Cortex of kidney (tissue), 1 donor: ENCODE measurements at places on chromosomes 12 and 14.

DNA sequence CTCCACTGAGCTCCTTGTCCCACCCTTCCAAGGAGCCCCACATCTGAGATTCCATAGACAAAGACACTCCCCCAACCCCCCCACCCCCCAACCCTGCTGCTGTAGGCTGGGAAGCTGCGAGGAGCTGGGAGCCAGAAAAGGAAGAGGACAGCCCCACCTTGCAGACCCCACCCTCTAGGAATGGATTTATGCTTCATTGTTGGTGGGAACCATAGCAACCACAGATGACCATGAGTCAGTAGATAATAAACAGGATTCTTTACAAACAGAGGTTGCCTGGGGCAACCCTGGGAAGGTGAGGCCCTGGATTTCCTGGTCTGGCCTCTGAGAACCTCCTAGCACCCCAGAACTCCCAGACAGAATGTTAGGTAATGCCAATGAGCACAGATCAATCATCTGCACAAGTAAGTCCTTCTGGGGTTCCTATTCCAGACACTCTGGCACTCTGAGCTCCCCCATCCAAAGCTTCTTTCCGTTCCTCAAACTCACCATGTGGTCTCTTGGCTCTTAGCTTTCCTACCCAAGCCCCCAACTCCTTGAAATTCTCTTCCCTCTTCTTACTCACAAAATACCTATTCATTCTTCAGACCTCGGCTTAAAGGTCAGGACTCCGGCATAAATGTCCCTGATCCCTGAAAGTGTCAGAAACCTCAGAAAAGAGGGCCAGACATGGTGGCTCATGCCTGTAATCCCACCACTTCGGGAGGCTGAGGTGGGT is 15.2 kb upstream of the PLEKHG6 start:
- DNase-seq = no peak

DNA sequence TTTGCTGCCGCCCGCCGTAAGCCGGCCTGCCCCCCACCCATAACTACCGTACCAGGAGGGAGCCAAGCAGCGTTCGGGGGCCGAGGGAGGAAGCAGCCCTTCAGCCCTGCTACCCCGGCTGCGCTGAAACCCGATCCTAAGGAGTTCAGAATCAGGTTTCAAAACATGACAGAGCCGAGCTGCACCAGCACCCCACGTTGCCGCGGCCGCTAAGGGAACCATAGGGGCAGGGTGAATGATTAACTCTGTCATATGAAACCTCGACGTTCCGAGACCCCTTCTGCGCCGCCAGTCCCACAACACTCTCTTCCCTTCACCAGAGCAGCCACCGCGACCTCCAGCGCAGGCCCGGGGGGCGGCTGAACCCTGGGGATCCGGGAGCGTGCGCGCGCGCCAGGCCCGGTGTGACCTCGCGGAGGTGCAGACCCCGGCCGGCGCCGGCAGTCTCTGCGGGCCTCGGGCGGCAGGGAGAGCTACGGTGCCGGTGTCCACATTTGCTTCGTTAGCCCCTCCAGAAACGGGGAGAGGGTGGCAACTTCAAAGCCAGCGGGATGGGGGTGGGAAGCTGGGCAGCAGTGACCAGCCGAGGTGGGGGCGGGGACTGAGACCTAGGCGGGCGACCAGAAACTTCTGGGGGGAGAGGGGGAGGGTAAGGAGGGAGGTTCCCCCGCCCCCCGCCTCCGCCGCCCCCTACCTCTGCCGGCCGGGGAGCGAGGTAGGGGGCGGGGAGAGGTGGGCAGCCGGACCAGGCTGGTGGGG is 1.6 kb downstream of the SIX4 start:
- DNase-seq = no peak

DNA sequence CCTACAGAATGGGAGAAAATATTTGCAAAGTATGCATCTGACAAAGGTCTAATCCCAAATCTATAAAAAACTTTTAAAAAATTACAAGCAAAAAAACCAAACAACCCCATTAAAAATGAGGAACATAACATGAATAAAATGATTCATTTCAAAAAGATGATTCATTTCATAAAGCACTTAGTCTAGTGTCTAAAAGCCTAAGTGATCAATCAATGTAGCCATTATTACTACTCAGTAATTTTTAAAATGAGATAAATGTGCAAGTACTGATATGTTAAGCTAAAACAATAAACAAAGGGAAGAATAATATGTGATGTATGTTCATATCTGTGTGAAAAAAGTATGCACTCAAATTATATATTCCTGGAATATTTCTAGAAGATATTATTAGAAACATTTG is 119.1 kb upstream of the GARIN6 start:
- no peak for DNase-seq

- DNase-seq = no peak
Observed at GRCh38 chr12:77847680-77848431, 17.2 kb downstream of the NAV3 start.

- no peak for DNase-seq
Observed at GRCh38 chr12:16282978-16283377, 5.5 kb upstream of the SLC15A5 start.

GRCh38 chr12:116558280-116559161 is 660 bp upstream of the MAP1LC3B2 start:
- DNase-seq = no peak

GRCh38 chr12:55708695-55709233 is 1.1 kb upstream of the ITGA7 start:
- no peak for DNase-seq

DNA sequence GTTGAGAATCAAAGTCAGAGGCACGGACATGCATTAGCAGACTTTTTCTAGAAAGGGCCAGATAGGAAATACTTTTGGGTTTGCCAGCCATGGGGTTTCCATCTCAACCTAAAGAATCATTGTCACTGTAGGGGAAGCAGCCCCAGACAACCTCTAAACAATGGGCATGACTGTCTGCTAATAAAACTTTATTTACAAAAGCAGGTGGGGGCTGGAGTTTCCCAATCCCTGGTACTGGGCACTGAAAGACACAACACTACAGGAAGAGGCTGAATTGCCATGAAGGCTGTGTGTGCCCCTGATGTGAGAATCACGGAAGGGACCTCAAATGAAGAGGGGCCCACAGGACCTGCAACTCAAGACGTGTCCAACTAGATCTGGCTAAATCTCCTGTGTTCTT is 62.0 kb upstream of the GPR68 start:
- no peak for DNase-seq

GRCh38 chr12:6748761-6749160 is 4.2 kb downstream of the MLF2 start:
- DNase-seq = no peak

DNA sequence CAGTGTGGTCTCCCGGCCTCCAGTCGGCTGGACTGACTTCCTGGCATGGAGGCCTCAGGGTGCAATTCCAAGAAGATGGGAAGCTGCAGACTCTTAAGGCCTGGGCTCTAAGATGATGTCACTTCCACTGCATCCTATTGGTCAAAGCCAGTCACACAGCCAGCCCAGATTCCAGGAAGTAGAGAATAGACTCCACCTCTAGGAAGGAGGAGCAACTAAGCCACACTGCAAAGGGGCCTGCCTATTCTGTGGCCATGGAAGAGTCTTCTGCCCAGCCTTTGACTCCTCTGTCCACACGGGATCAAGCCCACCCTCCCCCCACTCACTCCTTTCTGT is 103.9 kb upstream of the RFLNA start:
- DNase-seq = no peak

DNA sequence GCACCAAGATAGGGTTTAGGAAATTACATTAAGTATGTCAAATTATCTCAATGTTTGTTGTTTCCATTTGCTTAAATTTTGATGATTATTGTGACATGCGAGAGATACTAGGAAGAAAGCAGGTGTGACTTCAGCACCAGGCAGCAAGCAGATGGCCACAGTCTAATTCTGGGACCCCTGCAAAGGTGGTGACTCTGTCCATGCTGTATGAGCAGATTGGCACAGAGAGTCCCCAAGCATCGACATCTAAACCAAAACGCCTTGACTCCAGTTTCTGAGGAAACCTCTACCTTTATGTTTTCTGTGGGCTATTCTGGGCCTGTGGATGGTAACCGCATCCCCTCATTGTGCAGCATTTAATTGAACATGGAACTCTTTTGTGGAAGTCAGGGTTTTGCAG is 670.1 kb upstream of the TMEM132C start:
- no peak for DNase-seq

- no peak for DNase-seq
Observed at GRCh38 chr12:59041241-59042121, 121.2 kb upstream of the LRIG3 start.

DNA sequence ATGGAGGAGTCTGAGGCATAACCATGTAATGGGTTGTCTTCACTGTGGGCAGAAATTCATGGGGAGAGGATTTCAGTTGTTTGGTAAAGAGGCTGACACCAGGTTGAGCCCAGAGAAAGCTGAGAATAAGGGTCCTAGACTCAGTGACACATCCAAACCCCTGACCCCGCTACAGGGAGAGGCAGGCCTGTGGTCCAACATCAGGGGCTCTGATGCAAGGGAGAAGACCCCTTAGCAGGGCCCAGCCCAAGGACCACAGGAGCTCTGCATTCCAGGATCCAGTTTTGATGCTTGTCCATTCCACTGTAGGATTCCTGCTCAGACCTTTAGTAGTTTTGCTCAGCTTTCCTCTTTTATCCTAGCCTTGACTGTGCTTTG is 15.5 kb downstream of the GPR68 start:
- DNase-seq = no peak

DNA sequence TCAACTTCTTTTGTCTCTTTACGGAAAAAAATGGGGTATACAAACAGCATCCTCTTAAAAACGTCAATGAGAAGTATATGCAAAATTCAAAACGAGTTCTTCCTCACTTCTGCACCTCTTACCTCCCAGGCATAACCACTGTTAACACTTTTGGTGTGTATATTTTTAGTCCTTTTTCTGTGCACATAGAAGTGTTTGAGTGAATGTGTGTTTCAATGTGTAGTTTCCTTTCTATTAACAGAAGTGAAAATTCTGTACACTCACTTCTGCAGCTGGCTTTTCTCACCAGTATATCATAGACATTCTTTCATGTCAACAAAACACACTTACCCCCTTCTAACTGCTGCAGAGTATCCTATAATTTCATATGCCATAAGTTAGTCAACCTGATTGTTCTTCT is 5.4 kb downstream of the UBR7 start:
- DNase-seq = no peak
